ENCODE measurements at places on chromosomes 4 and X. TPM values are rescaled to one million over a fixed set of nuclear protein-coding genes. Genes with fewer than 3 reads are reported as not detected.

DNA sequence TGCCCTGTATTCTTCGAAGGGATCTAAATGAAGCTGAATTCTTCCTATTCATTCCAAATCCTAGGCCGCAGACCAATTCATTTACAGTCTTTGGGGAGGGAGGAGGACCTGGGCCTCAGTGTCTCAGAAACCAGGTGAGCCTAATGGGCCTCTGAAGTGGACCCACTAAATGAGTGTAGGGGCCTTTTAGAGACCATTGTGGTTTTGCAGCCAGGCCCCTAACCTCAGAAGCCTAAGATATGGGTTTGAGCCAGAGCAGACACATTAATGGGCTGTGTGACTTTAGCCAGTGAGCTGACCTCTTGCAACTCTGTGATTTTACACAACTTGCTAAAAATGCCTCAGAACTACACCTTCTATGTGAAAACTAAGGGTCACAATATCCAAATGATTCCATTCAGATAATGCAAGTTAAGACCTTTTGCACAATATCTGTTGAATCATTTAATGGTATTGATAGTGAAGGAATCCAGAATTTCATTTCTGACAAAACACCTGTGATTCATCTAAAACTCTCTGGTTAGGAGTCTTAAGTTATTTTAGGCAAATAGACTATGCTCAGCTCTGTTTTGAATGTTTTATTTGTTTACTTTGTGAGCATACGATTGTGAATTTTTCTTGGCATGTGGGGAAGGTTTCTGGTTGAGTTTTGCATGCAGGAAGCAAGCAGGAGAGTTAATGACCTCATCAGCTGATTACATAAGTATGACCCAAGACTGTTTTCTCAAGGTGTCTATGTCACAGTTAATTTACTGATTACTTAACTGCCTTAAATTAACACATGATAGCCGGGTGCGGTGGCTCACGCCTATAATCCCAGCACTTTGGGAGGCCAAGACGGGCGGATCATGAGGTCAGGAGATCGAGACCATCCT lies 75.0 kb downstream of the EVC start:
- no peaks in the 10 kb centered on the region for H3K36me3 ChIP-seq
- no peaks in the 10 kb centered on the region for H3K27me3 ChIP-seq
- no peak overlapping the region for H3K27ac ChIP-seq
- H3K4me1 ChIP-seq, result no peaks in the 10 kb centered on the region

The DCHS2 gene
- total RNA-seq, result 0.13 TPM

- no peak overlapping the region for H3K4me3 ChIP-seq
- peak overlapping the region; percentile 61 for H3K27ac ChIP-seq
- no peak for DNase-seq
- no peaks in the 10 kb centered on the region for H3K36me3 ChIP-seq
- peaks cover 26% of the 10 kb centered on the region for H3K4me1 ChIP-seq
- H3K27me3 ChIP-seq, result no peaks in the 10 kb centered on the region
Measured at GRCh38 chr4:139815778-139816601, 150.4 kb downstream of the MGST2 start.

GRCh38 chrX:155747520-155747919 lies 133.6 kb upstream of the VAMP7 start:
- H3K27me3 ChIP-seq, result no peaks in the 10 kb centered on the region
- no peak for DNase-seq
- no peak overlapping the region for H3K27ac ChIP-seq
- H3K4me3 ChIP-seq, result no peak overlapping the region
- no peaks in the 10 kb centered on the region for H3K36me3 ChIP-seq
- no peaks in the 10 kb centered on the region for H3K4me1 ChIP-seq

DNA sequence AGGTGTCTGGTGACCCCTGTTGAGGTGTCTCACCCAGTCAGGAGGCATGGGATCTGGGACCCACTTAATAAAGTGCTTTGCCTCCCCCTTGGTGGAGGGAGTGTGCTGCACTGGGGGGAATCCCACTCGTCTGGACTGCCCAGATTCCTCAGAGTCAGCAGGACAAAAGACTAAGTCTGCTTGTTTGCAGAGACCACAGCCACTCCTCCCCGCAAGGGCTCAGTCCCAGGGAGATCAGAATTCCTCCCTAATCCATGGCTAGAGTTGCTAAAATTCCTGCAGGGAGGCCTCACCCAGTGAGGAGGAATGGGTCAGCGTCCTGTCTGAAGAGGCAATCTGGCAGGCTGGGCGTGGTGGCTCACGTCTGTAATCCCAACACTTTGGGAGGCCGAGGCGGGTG lies 442.2 kb downstream of the PABPC4L start:
- no peaks in the 10 kb centered on the region for H3K4me1 ChIP-seq
- no peak overlapping the region for H3K4me3 ChIP-seq
- no peak for DNase-seq
- no peaks in the 10 kb centered on the region for H3K36me3 ChIP-seq
- H3K27me3 ChIP-seq, result no peaks in the 10 kb centered on the region
- no peak overlapping the region for H3K27ac ChIP-seq

DNA sequence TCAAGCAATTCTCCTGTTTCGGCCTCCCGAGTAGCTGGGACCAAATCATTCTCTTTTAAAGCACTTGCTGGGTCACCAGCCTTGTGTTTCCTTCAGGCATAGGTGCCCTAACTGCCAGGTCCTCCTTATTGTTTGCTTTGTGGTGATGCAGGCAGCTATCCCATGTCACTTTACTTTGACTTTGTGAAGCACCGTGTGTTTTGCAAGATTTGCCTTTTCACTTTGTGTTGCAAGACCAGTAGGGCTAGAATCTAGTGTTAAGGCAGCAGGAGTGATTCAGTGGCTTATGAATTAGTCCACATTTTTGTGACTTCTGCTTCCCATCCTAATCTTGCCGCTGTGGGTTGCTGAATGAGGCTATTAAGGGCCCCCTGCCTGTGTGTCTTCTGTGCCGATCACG lies 20.2 kb downstream of the SYAP1 start:
- H3K27me3 ChIP-seq, result no peaks in the 10 kb centered on the region
- no peak overlapping the region for H3K27ac ChIP-seq
- peaks cover 67% of the 10 kb centered on the region for H3K36me3 ChIP-seq

The HSFX1 gene
- 1.2 TPM for total RNA-seq

DNA sequence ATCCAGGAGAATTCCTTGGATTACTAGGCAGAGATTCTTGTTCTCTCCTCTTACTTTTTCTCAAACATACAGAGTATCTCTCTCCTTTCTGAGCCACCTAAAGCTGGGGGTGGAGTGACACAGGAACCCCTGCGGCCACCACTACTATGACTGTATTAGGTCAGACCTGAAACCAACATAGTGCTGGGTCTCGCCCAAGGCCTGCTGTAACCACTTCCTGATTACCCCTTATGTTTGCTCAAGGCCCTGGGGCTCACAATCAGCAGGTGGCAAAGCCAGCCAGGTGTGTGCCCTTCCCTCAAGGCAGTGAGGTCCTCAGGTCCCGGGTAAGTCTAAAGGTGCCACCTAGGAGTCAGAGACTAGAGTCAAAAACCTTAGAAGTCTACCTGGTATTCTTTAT lies 166.4 kb downstream of the PARM1 start:
- DNase-seq, result no peak
- no peaks in the 10 kb centered on the region for H3K36me3 ChIP-seq
- no peak overlapping the region for H3K4me3 ChIP-seq
- no peaks in the 10 kb centered on the region for H3K4me1 ChIP-seq
- no peak overlapping the region for H3K27ac ChIP-seq

DNA sequence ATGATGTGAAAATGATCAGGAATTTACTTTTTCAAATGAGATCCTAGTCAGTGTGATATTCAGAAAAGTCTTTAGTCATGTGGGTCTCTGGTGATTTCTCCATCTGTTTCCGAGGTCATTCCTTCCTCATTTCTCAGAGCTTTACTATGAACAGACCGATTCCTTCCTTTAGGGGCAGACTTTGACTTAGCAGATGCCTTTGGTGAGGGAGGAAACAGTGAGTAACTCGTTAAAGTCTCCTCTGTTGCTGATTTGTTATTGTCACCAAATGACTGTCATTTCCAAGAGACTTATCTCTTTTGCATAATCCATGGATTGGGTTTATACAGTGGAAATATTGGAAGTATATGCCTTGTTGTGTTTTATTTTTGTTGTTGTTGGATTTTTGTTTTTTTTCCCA lies 76.2 kb upstream of the CD99 start:
- H3K36me3 ChIP-seq, result no peaks in the 10 kb centered on the region
- H3K27ac ChIP-seq, result no peak overlapping the region
- no peak overlapping the region for H3K4me3 ChIP-seq
- no peaks in the 10 kb centered on the region for H3K27me3 ChIP-seq

DNA sequence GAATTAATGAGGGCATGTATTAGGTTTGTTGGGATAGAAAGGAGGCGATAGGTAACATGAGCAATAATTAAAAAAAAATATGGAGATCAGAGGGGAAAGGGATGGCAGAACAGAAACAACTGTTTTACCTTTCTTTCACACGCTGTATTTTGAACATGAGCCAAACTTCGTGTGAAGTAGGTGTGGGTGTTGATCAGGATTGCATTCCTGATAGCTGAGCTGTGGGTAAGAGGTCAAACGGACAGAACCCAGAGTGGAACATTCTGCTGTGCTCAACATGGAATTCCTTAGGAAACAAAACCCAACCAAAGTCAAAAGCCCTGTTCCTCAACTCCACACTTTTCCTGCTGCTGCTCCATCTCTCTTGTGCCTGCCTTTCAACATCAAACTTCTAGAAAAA lies 162.5 kb upstream of the CASK start:
- DNase-seq, result no peak
- H3K27me3 ChIP-seq, result no peaks in the 10 kb centered on the region
- H3K27ac ChIP-seq, result no peak overlapping the region
- H3K4me1 ChIP-seq, result no peaks in the 10 kb centered on the region
- no peak overlapping the region for H3K4me3 ChIP-seq
- H3K36me3 ChIP-seq, result no peaks in the 10 kb centered on the region
